CD4-positive, alpha-beta T cell treated with Interleukin-12 subunit alpha and Interleukin-12 subunit beta, for 1 hour (primary cell): ENCODE measurements at places on chromosomes 2 and 18.

GRCh38 chr2:214679736-214680135, 129.7 kb downstream of the BARD1 start:
- no peak for DNase-seq

DNA sequence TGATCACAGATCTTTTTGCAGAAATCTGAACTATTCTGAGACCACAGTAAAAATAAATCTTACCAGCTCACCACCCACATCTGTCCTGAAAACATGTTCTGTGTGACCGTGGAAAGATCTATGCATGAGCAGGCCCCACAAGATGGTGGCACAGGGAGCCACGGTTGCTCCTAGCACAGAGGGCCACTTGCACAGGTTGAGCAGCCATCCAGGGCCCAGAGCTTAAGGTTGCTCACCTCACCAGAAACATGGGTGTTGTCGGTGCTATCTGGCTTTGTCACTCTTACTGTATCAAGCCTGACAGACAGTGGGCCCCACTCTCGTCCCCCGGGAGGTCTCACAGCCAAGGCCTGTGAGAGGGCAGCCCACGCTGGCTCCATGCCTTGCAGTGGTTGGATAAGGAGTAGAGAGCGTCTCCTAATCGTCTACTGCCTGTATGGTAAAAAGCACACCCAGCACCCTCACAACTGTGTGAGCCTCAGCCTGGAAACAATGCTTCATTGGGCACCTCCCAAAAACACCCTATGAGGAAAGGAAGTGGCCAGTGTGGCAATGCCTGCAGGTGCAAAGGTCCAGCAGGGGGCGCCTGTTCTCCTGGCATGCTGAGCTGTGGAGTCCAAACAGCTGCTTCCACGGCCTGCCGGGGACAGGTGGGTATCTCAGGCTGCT, 19.6 kb downstream of the TUBB6 start:
- DNase-seq, result peak; percentile 67

- no peak for DNase-seq
These were observed 2.8 kb upstream of the DIPK1C start for GRCh38 chr18:74459889-74460288.

DNA sequence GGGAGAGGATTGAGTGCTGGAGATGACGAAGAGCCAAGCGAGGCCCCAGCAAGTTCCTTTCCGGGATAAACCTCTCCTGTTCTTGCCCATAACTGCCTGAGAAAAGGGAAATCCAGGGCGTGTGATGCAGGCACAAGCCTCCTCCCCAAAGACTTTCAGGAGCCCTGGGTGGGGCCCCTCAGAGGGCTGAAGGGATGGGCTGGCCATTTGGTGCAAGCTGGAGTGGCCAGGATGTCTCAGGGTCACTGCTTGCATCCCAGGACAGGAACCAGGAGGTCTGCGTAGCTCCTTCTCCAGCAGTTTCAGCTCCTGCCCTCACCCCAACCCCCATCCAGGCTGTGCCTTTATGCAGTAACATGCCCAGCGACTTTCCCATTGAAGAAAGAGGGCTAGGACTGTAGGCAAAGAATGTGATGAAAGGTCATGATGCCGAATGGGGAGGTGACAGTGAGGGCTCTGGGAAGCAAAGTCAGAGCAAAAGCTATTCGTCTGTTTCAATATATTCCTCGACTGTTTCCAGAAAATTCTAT, 80.2 kb downstream of the PXDN start:
- DNase-seq, result no peak

DNA sequence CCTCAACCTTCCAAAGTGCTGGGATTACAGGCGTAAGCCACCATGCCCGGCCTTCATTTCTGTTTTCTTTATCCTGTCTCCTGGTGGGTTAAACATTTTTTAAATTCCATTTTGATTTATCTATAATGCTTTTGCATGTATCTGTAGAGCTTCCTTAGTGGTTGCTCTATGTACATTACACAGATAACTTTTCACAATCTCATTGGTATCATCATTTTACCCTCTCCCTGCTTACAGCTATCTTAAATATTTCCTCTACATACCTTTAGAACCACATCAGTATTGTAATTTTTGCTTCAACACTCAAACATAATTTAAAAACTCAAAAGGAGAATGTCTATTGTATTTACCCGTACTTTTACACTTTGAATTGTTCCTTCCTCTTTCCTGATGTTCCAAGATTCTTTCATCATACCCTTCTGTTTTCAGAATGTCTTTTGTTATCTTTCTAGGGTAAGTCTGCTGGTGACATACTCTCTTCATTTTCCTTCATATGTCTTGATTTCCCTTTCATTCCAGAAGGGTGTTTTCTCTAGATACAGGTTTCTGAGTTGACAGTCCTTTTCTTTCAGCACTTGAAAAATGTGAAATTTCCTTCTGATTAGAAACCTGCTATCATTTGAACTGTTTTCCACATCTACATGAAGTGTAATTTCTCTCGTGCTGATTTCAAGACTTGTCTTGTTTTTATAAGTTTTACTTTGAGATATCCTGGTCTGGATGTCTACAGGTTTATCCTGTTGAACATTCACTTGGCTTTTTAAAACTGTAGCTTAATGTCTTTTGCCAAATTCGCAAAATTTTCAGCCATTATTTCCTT, 21.9 kb downstream of the PPP3R1 start:
- DNase-seq, result no peak

DNA sequence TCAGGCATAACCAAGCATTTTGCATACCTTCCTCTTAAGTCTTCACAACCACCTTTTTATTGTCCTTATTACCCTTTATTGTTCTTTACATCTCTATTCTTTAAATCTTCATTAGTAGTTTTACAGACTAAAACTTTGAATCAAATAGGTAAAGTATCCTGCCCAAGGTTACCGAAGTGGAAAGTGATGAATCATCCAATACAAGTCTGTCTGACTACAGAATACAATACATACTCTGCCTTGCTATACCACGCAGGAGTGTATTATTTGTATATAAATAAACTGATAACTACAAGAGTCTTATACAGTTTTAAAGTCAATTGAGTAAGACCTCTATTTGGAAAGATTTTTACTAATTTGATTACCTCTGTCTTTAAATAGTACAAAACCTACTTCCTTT, 196.0 kb downstream of the ZEB2 start:
- DNase-seq, result peak; percentile 15

GRCh38 chr2:217023611-217024010, 163.7 kb upstream of the TNP1 start:
- no peak for DNase-seq

DNA sequence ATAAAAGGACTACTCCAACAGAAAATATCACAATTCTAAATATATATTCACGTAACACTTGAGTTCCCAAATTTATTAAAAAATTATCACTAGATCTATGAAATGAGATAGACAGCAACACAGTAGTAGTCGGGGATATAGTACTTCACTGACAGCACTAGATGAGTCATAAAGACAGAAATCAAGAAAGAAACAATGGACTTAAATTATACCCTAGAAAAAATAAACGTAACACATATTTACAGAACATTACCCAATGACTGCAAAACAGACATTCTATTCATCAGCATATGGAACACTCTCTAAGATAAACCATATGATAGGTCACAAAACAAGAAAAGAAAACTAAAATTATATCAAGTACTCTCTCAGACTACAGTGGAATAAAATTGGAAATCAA, 429.4 kb downstream of the MBD2 start:
- DNase-seq, result no peak

DNA sequence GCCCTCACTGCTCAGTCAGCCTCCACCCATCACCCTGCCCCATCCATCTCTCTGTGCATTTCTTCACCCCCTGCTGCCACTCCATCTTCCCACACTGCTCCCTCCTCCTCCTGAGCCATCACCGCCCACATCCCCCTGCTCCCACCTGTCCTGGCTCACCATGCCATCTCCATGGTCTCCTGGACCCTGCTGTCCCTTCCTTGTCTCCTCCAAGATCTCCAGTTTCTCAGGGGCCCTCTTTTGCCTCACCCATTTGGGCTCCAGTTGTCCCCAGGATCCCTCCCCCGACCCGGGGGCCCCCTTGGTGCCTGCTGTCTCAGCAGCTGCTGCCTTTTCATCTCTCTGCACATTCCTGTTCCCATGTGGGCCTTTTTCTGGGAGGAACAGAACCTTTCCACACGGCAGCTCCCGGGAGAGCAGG, 10.6 kb downstream of the SPEG start:
- DNase-seq, result no peak

DNA sequence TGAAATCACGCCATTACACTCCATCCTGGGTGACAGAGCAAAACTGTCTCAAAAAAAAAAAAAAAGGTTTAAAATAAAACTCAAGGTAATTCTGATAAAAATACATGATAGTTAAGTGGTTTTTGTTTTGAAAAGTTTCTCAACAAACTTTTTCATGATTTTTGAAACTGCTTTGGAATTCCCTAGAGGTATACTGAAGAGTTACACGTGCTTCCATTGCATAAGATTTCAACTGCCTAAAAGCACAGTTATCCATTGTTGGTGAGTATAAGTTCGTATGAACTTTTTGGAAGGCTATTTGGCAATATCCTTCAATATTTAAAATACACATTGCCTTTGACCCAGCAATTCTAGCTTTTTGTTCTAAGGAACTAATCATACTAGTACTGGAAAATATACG, 74.9 kb downstream of the USP34 start:
- no peak for DNase-seq

DNA sequence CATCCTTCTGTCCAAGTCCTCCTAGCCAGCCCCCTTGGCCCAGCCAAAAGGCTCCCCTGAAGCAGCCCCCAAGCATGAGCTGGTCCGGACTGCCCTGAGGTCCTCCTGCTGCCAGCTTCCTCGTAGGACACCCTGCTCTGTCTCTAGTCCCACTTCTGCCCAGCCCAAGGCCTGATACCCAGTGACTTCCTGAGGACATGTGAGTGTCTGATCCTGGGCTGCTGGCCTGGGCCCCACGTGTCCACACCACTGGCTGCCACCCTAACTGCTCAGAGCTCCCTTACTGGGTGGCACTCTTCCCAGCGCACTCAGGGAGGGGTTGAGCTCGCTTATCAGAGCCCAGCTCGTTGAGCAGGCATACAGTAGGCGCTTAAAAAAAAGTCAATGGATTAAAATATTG, 34.4 kb upstream of the PDIA6 start:
- DNase-seq, result no peak

DNA sequence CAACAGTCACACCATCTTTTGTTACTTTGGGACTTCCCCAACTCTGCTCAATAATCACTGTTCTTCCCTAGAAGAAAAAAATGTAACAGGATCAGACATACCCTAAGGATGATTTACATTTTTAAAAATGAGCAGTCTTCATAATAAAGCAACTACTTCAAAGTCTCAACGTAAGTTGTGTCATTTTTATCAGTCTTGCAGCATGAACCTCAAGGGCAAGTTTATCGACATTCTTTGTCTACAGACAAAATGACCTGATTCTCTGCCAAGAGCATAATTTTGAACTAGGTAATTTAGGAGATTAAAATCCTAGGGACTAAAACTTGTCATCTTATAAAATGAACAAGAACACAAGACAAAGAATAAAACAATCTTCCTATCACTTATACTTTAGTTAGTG, 2.3 kb downstream of the HSPD1 start:
- no peak for DNase-seq

- DNase-seq, result no peak
These were observed 147.7 kb upstream of the NOSTRIN start for GRCh38 chr2:168654705-168655104.

DNA sequence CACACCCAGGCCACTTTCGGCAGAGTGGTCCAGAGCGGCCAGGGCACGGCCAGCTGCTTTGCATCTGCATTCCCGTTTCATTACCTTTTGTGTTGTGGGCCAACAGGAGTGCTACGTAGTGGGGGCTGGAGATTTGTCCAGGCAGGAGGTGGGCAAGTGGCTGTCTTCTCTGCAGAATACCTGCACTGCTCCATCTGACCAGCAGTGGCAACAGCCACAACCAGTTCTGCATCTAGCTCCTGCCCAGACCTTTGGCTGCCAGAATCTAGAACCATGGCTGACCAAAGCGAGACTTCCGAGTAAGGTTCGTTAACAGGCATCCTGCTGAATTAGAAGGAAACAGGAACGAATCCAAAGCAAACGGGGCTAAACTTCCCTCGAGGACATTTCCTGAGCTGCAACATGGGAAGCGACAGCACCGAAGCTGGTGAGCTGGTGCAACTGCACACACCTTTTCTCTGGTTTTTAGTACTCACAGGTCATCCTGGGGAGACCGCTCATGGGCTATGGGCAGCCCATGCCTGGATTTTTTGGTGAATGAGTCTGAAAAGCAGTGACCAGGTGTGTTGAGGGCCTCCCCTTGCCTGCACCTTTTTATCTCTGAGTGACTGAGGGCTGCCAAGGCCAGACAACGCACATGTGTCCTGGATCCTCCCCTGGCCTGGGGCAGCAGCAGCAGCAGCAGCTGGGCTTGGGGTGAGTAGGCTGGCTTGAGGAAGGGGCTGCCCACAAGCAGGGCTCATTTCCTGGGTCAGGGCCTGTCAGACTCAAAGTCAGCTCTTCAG, 10.5 kb downstream of the GDF7 start:
- DNase-seq, result no peak

GRCh38 chr2:152176113-152176714, 651 bp upstream of the STAM2 start:
- DNase-seq, result no peak

GRCh38 chr18:62337336-62337735, 12.2 kb downstream of the TNFRSF11A start:
- DNase-seq, result no peak

DNA sequence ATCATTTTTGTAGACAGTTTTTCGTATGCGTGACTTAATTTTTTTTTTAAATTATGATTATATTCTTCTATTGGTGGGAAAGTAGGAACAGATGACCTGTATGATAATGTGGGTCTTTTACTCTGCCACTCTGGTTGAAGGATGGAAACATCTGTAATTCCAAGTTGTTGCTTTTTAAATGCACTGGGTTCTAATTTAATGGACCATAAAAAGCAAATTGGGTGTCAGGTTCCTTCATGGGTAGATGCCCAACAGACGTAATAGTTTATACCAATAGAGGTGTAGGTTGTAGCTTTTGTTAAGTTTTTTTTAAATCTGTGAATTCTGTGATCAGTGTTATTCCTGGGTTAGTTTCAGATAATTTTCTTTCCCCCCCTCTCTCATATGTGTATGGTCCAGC, 117.6 kb downstream of the MAP4K4 start:
- no peak for DNase-seq

DNA sequence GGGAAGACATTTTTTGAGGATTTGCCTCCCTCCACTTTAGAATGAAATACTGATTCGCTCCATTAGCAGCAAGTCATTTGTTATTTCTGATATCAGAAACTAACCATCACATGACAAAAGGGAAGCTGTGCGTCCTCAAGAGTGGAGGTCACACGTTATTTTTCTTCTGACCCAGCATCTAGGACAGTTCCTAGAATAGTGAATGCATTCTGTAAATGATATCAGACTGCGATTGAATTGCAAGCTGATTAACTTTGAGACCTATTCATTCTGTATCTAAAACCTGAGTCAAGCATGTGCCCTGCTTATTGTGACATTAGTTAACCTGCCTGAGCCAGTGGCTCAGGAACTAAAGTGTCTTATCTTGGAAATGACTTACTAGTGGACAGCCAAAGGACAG, 10.1 kb downstream of the DAPL1 start:
- DNase-seq, result no peak
